ENCODE measurements at places on chromosomes 2 and 18.

DNA sequence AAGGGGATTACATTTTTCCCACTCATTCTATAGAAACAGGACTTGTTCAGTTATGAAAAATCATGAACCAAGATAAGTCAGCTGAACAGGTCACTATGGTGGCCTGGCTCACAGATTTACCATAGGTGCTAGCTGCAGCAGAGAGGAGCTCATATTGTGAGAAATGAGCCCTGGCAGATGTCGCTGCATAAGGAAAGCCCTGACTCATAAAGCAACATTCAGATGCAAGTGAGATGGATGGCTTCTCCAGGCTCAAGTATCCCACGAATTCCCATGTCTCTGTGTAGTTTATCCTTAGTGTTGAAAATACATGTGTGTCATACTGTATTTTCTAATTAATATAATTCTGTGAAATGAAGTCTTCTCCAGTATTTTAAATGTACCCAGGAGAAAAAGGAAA is 115.0 kb upstream of the LHCGR start:
- no peak for DNase-seq

DNA sequence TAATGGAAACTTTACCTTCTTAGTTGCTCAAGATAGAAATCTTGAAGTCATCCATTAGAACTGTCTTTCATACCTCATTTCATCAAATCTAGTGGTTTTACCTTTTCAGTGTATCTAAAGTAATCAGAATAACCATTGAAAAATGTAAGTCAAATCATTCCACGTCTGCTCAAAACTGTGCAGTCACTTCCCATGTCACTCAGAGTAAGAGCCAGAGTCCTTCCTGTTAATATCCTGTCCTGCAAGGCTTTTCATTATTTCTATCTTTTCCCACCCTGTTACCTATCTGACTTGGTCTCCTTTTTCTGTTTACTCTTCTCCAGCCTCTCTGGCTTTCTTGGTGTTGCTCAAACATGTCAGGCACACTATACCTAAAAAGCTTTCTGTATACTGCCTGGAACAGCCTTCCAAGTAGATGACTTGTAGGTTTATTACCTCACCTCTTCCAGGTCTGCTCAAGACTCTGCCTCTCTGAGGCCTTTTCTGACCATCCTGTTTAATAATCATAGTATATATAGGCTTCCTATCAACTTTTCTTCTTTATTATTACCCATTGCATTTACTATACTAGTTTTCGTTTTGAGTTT is 3.4 kb downstream of the C2orf69 start:
- DNase-seq: no peak

DNA sequence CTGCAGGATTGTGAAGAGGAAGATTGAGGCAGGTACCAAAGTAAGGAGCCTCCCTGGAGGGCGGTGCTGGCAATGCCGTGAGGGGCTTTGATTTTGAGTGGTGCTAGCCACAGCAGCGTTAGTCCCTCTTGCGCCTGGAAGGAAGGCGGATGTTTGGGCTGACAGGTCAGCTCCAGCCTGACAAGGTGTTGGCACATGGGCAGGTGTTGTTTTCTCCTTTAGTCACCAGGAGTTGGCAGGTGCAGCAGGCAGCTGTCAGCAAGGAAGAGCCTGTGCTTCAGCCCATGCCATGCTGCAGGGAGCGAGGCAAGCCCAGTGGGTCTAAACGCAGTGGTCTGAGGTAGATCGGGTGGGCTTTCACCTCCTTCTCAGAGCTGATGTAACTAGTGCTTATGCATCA is 8.5 kb downstream of the SEC11C start:
- DNase-seq: no peak

DNA sequence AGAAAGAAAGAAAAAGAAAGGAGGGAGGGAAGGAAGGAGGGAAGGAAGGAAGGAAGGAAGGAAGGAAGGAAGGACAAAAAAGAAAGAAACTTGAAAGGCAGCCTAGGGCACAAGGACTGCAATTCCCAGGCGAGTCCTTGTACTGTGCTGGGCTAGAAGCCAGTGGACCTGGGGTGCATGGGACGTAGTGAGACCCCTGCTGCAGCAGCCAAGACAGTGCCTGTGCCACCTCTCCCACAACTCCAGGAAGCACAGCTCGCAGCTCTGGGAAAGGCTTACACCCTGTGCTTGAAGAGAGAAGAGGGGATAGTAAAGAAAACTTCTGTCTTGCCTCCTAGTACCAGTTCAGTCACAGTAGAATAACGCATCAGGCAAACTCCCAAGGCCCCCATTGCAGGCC is 227.9 kb upstream of the CDH7 start:
- no peak for DNase-seq

DNA sequence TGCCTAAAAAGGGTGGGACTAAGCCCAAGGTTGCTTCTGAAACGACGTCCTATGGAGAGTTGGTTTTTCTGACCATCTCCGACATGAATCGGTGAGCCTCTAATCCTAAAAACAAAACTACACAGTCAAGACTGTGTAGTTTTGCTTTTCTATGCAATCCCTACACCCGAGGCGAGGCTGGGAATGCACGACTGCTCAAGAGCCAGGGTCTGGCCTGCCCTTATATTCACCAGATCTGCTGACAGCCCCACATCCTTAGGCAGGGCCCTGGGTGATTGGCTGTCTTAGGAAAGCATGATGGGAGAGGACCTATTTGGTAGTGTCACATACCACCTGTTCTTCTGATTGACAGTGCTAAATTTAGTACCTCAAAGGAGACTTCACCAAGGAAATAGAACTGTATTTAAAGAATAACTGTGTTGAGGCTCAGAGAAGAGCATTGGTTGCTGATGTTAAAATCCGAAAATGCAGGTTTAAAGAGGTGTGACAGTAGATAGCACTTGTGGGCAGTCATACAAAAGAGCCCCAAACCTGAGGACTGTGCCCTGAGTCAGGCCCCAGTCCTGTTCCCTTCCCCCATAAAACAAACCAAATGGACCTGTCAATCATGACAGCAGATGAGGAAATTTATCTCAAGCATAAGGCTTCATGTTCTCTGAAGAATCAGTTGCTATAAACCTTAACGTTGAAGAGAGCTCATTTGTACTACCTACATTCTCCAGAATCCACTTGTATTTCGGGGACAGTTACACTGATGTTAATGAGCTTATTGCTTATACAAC is at the start of gene TTN:
Gene TTN (minus strand): TSS at position 197 of the 782 bp plus-strand sequence. CDS start 2,781 bp downstream, outside the sequence.
- no peak for DNase-seq

- DNase-seq: no peak
Observed at GRCh38 chr18:13418013-13418710, 199.6 kb downstream of the LDLRAD4 start.

GRCh38 chr18:28855989-28856388 is 679.1 kb upstream of the CDH2 start:
- DNase-seq: no peak

GRCh38 chr18:22483407-22483806 is 65.7 kb upstream of the CTAGE1 start:
- no peak for DNase-seq

GRCh38 chr18:55753643-55754263 is 165.8 kb upstream of the TCF4 start:
- DNase-seq: no peak

- no peak for DNase-seq
Observed at GRCh38 chr18:37845498-37845897, 279.9 kb upstream of the CELF4 start.

- no peak for DNase-seq
Observed at GRCh38 chr2:143828763-143829537, 691.0 kb downstream of the ZEB2 start.

DNA sequence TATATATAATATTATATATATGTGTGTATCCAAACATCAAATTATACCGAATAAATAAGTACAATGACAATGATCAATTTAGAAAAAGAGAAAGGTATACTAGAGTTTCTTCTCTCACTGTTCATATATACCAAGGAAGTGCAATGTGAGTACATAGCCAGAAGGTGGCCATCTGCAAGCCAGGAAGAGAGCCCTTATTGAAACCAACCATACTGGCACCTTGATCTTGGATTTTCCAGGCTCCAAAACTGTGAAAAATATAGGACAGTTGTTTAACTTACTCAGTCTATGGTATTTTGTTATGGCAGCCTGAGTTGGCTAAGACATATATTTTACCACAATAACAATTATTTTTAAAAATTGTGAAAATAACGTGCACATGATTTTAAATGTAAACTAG is 1490.2 kb upstream of the SLC39A10 start:
- DNase-seq: no peak

DNA sequence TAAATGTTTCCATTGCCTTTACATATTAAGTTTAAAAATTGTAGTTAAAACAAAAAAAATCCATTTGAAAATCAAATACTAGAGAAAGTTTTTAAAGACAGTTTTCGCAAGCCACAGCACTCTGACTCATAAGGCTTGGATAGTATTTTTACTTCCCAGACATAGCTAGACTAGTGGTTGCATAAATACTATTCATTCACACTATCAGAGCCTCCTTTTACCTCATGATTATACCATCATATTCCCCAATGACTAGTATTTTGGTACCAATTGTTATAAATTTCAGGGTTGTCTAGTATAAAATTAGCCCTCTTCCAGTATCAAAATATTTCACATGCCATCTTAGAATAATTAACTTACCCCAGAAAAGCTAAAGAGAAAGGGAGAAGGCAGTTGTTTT is 393.5 kb downstream of the ERBB4 start:
- no peak for DNase-seq

GRCh38 chr2:183927406-183928325 is 670.7 kb upstream of the ZNF804A start:
- DNase-seq: no peak

DNA sequence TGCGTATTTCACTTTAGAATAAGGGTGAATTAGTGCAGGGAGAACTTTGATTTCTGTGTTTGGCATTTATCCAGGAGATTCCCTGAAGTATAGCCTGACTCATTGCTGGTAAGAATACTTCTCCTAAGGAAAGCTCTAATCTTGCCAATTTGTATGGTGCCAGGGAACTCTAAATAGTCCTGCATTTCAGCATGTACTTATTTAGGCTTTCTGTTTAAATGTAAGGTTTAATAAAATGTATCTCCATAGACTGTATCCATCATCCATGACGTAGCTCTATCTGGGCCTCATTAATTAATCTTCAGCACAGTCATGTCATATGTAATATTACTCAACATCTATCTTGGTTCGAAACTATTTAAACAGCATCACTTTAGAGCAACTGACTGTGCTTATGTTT is 127.7 kb downstream of the DOK6 start:
- DNase-seq: no peak

- DNase-seq: no peak
Observed at GRCh38 chr2:45293182-45293581, 283.9 kb upstream of the SIX2 start.

- DNase-seq: no peak
Observed at GRCh38 chr2:105175231-105175630, 66.3 kb upstream of the GPR45 start.

GRCh38 chr2:160140471-160140870 is 59.6 kb downstream of the ITGB6 start:
- no peak for DNase-seq

- DNase-seq: no peak
Observed at GRCh38 chr2:150787353-150788093, 300.1 kb upstream of the RND3 start.

DNA sequence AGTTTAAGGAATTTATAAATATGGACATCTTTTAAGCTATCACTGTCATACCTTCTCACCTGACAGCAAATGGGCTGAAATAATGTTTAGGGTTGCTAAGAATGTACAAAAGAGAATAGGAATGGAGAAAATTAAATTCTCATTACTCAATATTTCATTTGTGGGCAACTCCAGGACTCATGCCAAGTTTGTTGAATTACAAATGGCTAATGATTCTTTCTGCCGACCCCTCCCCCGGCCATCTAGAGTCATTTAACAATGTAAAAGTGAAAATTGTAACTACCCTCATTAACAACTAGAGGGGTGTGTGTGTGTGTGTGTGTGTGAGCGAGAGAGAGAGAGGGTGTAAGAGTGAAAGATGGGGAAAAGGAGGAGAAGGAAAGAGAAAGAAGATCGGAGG is 708.5 kb upstream of the FAM98A start:
- no peak for DNase-seq

- no peak for DNase-seq
Observed at GRCh38 chr2:147211484-147211883, 633.3 kb upstream of the ACVR2A start.

GRCh38 chr2:216732334-216732733 is 37.0 kb upstream of the IGFBP5 start:
- no peak for DNase-seq

DNA sequence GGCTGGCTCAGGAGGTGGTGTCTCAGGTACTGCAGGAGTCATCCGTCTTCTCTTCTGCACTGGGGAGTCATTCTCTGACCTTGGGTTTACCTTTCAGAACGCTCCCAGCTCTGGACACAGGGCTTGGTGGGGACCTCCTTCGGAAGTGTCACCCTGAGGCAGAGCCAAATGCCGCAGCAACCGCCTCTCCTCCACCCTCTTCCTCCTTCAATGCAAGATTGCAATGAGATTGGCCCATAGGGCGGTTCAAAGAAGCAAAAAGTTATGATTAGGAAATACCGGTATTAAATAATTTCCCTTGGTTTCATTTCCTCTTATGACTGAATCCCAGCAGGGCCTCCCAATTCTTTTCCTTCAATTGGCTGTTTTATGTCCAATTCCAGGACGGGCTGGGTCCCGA is 178.8 kb downstream of the ACKR3 start:
- DNase-seq: no peak

DNA sequence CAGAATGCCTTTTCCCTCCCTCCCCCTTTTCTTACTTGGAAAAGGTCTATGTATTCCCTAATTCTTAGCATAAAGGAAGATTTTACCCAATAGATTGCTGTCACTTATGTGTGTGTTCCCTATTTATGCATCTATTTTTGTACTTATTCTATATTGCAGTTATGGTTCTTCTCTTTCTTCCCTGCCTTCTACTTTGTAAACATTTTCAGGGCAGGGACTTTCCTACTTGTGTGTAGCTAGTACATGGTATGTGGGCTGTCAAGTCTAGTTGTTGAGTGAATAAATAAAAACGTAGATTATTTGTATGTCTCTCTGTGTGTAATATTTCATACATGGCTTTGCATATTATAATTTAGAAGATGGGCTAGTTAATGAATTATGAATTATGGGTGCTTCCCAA is 45.3 kb downstream of the PSMD14 start:
- no peak for DNase-seq

- no peak for DNase-seq
Observed at GRCh38 chr2:104969564-104969963, 68.3 kb upstream of the MRPS9 start.

DNA sequence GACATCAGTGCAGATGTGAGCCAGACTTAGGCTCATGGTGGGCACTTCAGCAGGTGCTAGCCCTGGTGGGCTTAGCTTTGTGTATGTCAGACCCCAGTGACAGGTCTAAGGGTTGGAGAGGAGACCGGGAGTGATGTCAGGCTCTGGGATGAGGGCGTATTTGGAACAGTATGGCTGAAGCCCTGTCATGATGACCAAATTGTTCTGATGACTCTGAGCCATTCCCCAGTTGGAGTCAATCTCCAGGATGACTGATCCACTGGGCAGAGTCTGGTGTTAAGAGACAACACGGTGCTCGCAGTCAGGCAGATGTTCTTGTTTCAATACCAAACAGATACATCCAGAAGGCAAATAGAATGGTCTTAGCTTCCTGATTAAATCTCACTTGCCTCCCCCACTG is 241.5 kb downstream of the SOX11 start:
- no peak for DNase-seq

GRCh38 chr2:233350708-233351107 is 3.6 kb upstream of the DGKD start:
- DNase-seq: no peak

GRCh38 chr2:48483916-48484315 is 46.0 kb upstream of the STON1 start:
- DNase-seq: no peak

GRCh38 chr2:15169326-15170069 is 391.6 kb downstream of the NBAS start:
- no peak for DNase-seq

- DNase-seq: no peak
Observed at GRCh38 chr18:45783097-45784075, 42.1 kb upstream of the SIGLEC15 start.

- DNase-seq: no peak
Observed at GRCh38 chr2:218063486-218063885, 5.6 kb upstream of the RUFY4 start.
